Stimulated activated CD8-positive, alpha-beta memory T cell treated with anti-CD3 and anti-CD28 coated beads, Interleukin-7, amount 100 ng/mL, for 4 hours (primary cell): ENCODE measurements at places on chromosomes 12 and 14.

DNA sequence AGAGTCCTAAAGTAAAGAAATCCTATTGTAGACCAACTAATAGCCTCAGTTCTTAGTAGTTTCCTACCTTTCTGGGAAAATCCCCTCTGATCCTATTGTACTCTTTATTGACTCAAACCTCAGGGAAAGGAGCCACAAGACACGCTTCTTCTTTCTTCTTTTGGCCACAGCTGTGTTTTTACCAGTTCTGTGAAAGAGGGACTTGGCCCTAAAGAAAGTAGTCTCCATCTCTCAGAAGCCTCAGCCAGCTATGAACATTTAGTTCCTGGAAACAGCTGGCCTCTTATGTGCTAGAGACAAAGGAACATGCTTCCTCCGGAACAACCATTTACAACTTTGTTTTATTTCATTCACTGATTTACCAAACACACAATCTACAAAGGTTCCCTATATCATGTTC lies 66.1 kb upstream of the ARID2 start:
- DNase-seq: no peak

- DNase-seq: no peak
Observed at GRCh38 chr12:124506145-124506831, 61.1 kb downstream of the NCOR2 start.

GRCh38 chr12:112163471-112163991 lies 38.2 kb downstream of the TRAFD1 start:
- no peak for DNase-seq

DNA sequence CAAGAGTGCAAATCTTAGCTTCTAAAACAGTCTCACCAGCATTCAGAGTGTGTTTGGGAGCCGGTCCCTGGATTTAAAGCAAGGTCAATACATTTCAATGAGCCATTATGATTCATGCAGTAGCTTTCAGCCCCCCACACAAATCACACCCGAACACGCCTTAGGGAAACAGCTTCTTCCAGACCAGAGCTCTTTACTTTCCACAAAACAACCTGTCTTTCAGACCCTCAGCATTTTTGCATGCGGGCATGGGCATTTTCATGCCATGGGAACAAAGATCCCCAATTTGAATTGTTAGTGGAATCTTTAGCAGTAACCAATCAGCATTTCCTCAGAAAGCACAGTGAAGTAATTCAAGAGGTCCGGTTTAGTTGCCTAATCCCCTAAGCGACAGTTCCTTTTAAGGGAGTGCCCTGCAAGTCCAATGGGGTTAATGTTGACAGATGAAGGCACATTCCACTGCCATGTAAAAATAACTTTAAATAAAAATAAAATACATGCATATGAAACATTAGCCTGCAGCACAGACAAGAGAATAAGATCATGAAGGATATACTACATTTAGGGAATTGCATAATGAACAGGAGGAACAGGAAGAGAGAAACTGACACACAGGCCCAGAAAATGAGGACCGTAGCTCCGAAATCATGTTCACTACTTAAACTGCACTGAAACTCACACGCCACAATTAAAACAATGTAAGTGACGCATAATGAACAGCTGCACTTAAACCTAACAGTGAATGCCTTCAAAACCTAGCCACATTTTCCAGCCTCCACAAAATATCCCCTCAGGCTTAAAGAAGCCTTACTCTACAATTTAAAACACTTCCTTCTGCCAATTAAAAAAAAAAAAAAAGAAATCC lies 4.0 kb downstream of the VPS37B start:
- DNase-seq: no peak

DNA sequence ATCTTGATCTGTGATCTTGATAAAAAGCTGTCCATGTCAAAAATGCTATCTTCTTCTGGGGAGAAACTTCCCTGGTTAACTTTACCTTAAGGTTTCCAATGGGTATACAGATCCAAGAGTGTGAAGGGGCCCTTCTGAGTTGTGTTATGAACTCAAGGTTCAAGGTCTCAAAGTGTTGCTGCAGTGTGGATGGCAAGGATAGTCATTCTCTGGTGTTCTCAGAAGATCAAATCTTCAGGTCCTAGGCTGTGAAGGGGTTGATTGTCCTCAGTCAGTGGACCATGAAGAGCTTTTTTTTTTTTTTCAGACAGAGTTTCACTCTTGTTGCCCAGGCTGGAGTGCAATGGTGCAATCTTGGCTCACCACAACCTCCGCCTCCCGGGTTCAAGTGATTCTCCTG lies 114.4 kb downstream of the SPTSSA start:
- DNase-seq: no peak
